ENCODE measurements at places on chromosomes 11 and 22. TPM values are rescaled to one million over a fixed set of nuclear protein-coding genes. Genes with fewer than 3 reads are reported as not detected.
A peak's percentile ranks its signal among the peaks of the same experiment; 100 is the strongest.

Gene UBE2L3
- 33.6 TPM for total RNA-seq

Gene ABCC8
- total RNA-seq: 1.3 TPM

Gene TRIM51G
- not detected for total RNA-seq

Gene CCDC116
- not detected for total RNA-seq

Gene CSF2RB
- 2.6 TPM for total RNA-seq

DNA sequence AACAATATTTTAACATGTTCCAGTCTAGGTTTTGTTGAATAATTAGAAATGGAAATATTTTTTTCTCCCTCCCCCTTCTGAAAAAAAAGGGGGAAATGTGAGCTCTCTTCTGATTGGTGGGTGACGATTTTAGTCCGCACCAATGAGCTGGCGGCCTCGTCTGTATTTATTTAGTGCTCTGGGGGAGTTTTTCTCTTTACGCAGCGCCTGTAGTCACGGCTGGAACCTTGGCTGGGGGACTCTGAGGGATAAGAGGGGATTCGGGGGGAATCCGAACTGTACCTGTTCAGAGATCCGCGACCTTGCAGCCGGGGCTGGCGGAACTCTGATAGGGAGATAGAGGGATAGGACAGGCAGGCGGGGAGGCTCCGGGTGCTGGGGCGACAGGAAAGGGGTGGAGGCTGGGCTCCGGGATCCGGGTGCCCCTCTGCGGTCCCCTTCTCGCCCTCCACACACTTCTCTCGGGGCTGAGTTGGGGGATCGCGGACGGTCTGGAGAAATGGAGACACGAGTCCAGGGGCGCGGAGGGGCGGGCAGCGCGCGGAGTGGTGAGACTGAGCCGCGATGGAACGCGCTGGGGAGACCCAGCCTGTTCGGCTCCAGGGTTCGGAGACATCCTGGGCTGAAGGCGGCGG, 99.7 kb upstream of the HSD17B12 start:
- no peak for DNase-seq

- peak; percentile 60 for DNase-seq
Measured at GRCh38 chr22:27804470-27805297, 3.1 kb upstream of the MN1 start.

DNA sequence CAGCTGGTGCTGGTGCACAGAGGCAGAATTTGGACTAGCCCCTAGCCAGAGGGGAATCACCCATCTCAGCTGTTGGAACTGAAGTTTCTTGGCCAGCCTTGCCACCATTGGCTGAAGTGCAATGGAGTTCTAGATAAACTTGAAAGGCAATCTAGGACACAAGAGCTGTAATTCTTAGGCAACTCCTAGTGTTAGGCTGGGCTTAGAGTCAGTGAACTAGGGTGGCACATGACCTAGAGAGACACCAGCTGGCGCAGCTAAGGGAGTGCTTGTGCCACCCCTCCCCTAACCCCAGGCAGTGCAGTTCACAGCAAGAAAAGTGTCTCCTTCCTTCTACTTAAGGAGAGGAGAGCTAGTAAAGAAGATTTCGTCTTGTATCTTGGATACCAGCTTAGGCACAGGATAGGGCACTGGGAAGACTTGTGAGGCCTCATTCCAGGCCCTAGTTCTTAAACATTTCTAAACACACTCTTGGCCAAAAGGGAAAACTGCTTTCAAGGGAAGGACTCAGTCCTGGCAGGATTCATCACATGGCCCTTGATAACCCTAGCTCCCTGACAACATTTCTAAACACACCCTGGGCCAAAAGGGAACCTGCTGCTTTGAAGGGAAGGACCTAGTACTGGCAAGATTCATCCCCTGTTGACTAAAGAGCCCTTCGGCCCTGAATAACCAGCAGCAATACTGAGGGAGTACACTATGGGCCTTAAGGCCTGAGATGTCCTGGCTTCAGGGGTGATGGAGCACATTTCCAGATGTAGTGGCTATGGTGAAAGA, 53.4 kb downstream of the XRRA1 start:
- no peak for DNase-seq

DNA sequence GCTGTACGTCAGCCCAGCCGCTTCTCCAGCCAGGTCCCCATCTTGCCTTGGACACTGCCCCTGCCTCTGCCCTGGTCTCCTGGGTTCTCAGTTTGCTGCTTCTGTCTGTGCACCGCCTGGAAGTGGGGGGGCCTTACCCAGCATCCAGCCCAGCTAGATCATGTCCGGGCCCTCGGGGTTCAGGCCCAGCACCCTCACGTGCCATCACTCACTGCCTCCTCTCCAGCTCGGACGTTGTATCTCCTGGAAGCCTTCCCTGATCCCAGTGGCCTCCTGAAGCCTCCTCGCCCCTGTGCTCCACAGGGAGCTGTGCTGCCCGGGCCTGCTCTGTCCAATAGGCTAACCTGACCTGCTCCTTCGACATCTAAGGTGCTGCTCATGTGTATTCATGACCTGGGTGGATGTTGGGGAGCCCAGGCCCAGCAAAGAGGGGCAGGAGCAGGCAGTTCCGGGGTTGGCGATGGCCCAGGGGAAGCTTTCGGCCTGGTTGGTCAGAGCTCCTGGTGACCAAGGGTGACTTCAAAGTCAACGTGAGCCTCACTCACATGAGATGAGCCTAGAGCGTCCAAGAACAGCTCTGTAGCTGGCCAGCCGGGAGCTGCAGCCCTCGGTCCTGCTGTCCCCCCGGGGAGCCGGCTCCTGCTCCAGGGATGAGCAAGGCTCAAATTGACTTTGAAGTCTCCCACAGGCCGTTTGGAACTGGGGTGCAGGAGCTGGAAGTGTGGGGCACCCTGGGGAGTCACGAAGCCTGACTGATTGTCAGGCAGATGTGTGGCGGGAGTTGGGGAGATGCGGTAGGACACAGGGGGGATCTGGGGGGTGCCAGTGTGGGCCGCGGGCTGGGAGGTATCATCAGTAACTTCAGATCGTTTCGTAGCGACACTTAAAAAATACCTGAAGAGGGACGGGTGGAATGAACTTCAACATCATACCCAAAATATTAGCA, 5.2 kb upstream of the ASCL2 start:
- DNase-seq: no peak

DNA sequence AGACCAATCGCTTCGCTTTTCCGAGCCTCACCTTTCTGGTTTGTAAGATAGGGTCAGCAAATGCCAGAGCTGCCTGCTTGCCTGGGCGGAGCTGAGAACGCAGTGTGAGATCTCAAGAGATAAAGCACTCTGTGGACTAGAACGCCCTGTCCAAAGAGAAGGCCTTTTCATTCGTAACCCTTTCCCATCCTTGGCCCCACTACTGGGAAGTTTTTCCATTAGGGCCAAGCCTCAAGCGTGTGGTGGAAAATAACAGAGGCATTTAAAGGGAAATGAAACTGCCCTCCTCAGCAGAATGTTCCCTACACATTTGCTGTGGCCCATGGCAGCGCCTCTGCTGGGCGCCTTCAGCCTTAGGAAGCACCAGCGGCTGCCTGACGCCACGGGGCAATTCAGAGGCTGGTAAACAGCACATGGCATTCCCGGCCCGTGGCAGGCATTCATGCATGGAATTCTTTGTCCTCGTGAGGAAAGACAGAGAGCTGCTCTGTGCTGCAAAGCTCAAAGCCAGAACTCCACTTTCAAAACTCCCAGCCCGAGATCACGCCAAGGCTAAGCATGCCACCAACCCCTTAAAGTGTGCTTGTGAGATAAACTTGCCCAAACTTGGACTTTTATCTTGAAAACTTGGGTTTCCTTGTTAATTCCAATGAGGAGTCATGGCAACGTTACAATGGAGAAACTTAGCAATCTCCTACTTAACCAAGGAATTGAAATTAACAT, 38.1 kb downstream of the AHNAK start:
- DNase-seq: peak; percentile 61

GRCh38 chr11:105230586-105230985, 91.0 kb upstream of the CARD18 start:
- no peak for DNase-seq

- no peak for DNase-seq
Measured at GRCh38 chr11:72832301-72833082, 18.3 kb downstream of the ATG16L2 start.
